ENCODE measurements at places on chromosomes 7 and 10.

DNA sequence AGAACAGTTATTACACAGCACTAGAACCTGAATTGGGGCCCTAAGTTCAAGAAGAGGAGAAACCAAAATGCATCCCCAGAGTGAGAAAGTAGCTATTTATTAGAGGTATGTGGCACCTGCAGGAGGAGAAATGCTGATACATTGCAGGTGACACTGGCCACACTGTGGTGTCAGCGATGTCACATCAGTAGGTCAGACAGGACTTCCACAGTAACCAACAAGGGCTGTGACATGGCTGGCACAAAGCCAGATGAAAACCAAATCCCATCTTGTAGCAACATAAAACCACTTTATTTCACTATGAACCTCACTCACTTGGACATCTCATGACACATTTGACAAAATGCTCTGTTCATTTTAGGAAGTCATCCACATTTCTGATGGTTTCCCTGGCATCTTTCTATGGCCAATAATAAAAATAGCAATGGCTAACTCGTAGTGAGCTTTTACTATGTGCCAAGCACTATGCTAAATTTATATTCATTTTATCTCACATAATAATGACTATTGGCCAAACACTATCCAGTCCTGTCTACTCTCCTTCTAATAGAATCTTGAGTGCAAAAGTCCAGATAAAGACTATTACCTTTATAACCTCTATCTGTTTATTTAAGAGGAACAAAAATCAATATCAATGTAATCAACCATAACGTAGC, 154.2 kb downstream of the TSPAN12 start:
- DNase-seq = no peak

- no peak for DNase-seq
Measured at GRCh38 chr10:114245121-114245791, 6.2 kb downstream of the VWA2 start.

- no peak for DNase-seq
Measured at GRCh38 chr7:150974468-150975391, 3.4 kb downstream of the KCNH2 start.

DNA sequence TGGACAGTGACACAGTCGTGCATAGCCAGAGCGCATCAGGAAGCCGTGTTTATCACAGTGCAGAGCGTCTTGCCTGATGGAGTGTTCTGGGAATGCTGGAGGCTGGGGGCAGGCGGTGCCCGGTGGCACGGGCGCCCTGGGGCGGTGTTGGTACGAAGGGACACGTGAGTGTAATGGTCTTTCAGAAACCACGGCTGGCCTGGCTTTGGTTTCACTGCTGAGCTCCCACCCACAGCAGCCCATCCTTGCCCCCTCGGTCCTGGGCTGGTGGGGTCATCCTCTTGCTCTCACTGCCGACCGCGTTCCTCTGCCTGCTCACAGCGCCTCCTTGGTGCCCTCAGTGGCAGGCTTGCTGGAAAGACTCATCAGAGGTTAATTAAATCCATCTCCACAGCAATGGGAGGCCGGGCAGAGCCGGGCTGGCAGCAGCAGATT, 50.6 kb downstream of the NKX6-2 start:
- no peak for DNase-seq

- DNase-seq = no peak
Measured at GRCh38 chr10:101972761-101973160, 83.2 kb downstream of the ARMH3 start.

GRCh38 chr10:106592396-106592795, 572.1 kb downstream of the SORCS1 start:
- DNase-seq = no peak

DNA sequence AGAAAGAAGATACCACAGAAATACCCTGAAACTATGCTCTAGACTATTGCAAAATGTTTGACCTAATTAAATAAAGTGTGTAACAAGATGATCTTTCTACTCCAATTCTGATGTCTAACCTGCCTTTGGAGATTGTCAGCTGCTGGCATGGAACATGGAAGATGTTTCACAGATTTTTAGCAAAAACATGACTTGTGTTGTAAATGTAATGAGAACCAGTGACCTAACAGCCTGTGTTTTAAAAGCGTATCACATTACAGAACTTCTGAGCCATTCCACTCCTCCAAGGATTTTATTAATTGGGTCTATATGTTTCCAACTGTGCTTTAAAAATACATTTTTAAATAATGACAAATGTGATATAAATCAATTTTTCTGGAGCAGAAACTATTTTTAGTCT, 526.3 kb upstream of the SEMA3D start:
- DNase-seq = no peak

DNA sequence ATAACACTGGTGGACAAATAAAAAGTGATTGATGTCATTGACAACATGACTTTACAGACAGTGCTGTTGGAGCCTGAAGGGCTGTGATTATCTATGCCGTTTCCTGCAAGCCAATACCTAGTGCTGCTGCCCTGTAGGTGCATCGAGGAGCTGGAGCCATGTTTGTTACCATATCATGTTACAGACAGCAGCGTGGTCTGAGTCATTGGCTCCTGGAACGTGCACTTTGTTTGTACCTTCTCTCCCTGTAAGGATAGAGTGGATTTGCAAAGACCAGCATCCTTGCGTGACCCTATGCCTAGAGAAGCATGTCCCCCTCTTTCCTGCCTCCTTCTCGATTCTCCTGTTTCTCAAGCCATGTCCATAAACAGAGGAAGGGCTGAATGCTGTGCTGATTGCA, 597.2 kb downstream of the TYW1 start:
- no peak for DNase-seq

GRCh38 chr10:9268176-9268575, 1213.7 kb downstream of the GATA3 start:
- DNase-seq = no peak

- no peak for DNase-seq
Measured at GRCh38 chr10:71623098-71623985, 96.2 kb downstream of the C10orf105 start.

- no peak for DNase-seq
Measured at GRCh38 chr10:70333268-70333667, 49.2 kb downstream of the LRRC20 start.

DNA sequence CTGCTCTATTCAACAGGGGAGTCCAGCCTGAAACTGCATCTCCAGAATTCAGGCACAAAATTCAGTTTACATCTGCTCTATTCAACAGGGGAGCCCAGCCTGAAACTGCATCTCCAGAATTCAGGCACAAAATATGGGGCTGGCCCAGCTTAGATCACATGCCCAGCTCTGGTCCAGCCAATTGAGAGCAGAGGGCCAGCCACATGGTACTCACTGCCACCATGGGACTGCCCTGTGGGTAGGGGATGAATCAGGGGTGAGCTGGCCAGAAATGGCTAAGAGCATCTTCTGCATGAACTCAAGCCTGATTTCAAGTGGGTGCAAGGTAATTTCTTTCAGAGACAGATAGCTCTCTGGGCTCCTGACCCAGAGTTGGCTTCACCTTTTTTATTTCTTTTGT, 156.6 kb upstream of the LYZL2 start:
- no peak for DNase-seq

- DNase-seq = no peak
Measured at GRCh38 chr7:141974831-141975230, 1.3 kb upstream of the TAS2R38 start.

- DNase-seq = no peak
Measured at GRCh38 chr10:14859775-14860174, 18.9 kb upstream of the SUV39H2 start.

GRCh38 chr7:113232885-113233284, 114.5 kb upstream of the SMIM30 start:
- no peak for DNase-seq

- peak; percentile 68 for DNase-seq
Measured at GRCh38 chr7:138992052-138992531, 10.9 kb upstream of the KIAA1549 start.

GRCh38 chr10:104301907-104302690, 33.1 kb downstream of the GSTO2 start:
- DNase-seq = no peak

- DNase-seq = peak; percentile 92
Measured at GRCh38 chr10:87750001-87750671, 67.9 kb downstream of the ATAD1 start.

- no peak for DNase-seq
Measured at GRCh38 chr7:134811765-134812164, 32.3 kb downstream of the CALD1 start.

DNA sequence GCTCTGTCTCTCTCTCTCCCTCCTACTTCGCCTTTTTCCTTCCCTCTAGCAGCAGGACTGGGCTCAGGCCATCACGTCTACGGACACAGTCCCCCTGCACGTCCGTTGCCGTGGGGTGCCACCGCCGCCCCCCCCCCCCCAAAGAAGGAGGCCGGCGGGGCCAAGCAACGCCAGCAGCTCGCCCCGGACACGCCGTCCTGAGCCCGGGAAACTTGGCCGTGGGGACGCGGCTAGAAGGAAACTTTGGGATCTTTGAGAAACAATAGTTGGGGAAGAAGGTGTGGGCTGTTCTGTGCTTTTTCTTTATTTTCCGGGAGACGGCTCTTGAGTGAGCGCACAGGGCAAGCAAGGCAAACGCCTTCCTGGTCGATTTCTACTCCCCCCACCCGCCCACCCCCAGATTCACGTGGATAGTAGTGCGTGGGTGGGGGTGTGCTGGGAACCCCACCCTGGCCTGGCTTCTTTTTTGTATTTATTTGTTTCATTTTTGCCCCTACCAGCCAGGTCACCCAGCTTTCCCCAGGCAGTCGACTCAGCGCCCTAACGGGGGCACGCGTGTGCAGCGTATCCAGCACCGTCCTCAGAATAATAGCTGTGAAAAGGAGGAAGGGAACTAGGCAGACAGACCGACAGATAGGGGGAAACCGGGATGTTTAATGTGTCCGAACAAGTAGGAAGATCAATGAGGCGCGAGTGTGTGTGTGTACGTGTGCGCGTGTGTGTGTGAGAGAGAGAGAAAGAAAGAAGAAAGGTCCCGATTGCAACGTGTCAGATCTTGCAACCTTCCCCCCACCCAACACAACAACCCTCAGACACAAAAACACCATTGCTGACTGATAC, 1.4 kb downstream of the MXI1 start:
- DNase-seq = no peak

DNA sequence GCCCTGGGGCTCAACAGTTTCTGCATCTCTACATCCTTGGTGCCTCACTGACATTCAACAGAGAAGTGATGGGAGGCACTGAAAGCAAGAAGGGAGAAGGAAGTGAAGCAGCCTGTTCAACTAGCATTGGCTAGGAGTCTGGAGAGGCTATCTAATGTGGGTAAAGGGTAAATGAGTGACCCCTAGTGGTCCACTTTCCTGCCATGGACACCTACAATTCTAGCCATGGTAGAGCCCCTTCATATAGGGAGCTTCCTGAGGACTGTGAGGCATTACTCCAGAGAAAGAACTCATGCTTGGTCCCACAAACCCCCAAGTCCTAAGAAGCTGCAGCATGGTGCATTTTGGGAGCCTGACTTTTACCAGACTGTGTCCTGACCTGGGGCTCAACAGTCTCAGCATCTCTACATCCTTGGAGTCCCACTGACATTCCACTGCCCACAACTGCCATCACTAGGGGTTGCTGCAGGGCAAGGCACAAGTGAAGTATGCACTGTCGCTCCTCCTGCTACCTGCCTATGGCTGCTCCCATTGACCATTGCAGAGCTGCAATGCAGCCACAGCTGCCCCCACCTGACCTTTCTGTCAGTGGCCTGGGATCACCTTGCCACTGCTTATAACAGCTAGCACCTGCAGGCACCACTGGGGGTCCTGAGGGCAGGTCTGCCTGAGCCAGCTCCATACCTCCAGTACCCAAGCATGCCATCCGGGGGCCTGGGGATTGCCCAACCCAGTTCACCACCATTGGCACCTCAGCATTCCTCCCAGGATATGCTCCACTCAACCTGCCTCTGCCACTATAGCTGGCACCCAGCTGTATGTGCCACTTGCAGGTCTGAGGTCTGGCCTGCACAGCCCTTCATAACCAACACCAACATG, 44.1 kb upstream of the CDK6 start:
- DNase-seq = no peak

- no peak for DNase-seq
Measured at GRCh38 chr10:3009341-3009740, 58.0 kb upstream of the PFKP start.

- DNase-seq = no peak
Measured at GRCh38 chr7:5550831-5551230, 127.2 kb upstream of the TNRC18 start.

- no peak for DNase-seq
Measured at GRCh38 chr10:79438021-79438698, 7.3 kb downstream of the ZCCHC24 start.

GRCh38 chr10:27393961-27394360, 110.1 kb upstream of the RAB18 start:
- no peak for DNase-seq

DNA sequence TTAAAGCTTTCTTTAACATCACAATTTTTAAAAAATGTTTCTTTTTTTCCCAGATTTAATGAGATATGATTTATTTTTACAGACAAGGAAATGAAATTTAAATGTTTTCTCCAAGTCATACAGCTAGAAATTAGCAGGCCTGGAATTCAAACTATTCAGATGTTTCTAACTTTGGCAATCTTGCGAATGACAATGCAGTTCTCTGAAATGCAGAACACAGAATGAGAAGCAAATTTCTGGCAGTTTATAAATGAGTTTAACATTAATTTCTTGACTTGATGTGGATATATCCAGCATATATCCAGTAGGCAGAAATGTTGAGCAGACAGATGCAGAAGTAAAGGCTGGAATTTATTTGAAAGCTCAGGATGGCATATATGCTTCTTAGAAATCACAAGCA, 227.5 kb downstream of the THSD7A start:
- DNase-seq = no peak

DNA sequence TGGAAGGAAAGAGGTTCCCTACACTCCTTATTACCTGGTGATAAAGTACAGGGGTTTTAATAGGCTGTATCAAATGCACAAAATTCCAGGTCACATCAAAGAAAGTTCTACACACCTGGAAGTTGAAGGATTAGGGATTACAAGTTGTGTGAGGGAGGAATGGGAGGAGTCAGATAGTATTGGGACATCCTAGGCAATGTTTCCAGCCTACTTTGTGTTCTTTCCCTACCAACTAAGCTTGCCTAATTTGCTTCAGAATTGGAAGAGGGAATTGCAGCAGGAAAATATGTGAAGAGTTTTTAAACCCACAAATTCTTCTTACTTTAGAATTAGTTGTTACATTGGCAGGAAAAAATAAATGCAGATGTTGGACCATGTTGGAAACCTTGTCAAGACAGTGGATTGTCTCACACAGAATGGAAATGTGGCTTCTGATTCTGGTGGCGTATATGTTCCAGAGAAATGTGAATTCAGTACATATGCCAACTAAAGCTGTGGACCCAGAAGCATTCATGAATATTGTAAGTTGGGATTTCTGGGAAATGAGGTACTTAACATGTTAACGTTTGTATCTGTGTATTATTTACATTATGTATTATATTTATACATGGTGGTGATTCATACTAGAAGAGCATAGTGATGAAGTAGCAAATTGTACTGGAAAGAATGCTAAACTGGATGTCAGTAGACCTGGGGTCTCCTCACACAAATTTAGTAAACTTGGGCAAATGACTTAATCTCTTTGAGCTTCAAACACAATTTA, at the start of gene LIPM:
TSS of gene LIPM (plus strand) at position 208 of the 763 bp plus-strand sequence. CDS start at position 375, 167 bp downstream.
- no peak for DNase-seq

DNA sequence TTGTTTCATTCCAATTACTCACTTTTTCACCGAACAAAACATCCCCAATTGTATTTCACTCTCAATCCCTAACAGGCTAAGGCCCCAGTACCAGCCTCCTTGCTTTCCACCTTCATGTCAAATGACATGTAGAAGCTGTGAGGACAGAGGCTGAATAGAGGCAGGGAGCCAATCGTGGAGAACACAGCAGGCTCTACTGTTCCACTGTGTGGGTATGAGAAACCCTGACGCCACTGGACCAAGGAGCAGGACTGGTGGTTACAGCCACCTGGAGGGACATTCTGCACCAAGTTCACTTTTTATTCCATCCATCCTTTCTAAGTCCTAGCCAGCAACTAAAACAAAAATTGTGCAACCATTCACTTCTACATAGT, 502.8 kb downstream of the SORCS1 start:
- no peak for DNase-seq

Data from AG09309 (cell line).